ENCODE measurements at places on chromosomes 7 and 10.
A peak's percentile ranks its signal among the peaks of the same experiment; 100 is the strongest.

DNA sequence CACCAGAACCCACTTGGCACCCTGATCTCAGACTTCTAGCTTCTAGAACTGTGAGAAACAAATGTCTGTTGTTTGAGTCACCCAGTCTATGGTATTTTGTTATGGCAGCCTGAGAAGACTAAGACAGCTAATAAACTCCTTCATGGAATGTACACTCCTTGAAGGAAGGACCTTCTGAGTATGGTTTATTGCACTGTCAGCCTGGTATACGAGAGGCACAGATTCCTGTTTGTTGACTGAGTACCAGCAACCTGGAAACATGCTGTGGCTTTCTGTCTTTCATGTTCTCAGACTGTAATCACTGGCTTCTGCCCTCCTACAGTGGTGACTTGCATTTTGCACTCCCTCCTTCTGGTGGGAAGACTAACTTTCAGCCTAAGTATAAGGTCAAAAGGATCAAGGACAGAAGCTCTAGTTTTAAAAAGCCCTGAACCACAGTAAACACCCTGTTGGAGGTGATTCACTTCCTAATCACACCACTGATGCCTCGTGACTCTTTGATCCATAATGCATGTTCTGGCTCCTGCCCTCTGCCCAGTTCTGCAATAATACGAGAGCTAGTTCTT is 319.0 kb upstream of the NPSR1 start:
- no peak for DNase-seq

GRCh38 chr10:118045837-118046394 is 825 bp downstream of the RAB11FIP2 start:
- peak; percentile 5 for DNase-seq

- DNase-seq, result no peak
These were observed 713.5 kb downstream of the SORCS1 start for GRCh38 chr10:106450966-106451365.

- no peak for DNase-seq
These were observed 21.8 kb upstream of the AKR1B1 start for GRCh38 chr7:134480730-134481129.

DNA sequence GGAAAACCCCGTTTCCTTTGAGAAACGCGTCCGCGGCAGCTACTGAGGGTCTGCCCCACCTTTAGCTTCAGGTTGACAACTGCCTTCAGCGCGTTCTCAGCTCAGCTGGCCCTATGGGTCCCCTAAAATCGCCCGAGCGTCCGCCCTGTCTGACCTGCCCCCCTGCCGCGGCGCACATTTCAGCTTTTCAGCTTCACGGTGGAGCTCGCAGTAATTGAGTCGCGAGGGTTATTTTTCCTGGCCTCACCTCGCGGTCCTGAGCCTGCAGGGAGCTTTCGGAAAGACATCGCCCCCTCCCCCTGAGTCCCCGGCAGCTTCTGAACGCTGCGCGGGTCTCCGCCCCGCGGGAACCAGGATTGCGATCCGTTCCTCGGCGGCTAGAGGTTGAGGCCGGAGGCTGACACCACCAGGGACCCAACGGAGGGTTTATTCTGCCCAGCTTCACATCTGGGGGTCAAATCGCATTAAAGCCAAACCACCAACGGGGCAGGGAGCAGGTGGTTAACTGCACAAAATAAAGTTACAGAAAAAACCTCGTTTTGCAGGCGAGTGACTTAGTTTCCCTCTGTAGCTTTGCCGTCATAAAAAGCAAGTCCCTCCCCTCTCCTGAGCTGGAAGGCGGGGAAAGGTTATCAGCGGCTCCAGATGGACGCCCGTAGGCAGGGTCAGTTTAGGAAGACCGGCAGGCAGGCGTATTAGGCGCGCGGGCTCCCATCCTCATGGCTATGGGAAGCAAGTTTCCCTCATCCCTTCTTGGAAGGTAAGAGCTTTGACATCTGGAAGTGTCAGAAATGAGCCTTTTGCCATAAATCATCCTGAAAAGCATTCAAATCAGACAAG is 11.0 kb downstream of the TWIST1 start:
- DNase-seq, result no peak

GRCh38 chr7:2256306-2257045 is 14.4 kb downstream of the NUDT1 start:
- DNase-seq, result no peak

DNA sequence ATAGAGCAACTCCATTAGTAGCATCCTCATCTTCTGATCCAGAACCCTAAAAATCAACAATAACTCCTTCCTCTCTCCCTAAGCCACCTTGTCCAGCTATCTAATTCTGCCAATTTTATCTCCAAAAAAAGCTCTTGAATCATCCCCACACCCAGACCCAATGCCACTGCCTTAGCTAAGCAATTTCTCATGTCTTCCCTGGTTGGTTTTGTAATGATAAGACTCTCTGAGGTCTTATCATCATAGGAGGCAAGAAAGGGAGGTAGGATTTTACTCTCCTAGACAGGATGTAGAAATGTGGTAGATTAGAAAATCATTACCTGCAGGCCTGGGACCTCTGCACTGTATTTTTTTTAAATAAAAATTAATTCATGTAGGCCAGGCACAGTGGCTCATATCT is 283.5 kb upstream of the NEBL start:
- no peak for DNase-seq

DNA sequence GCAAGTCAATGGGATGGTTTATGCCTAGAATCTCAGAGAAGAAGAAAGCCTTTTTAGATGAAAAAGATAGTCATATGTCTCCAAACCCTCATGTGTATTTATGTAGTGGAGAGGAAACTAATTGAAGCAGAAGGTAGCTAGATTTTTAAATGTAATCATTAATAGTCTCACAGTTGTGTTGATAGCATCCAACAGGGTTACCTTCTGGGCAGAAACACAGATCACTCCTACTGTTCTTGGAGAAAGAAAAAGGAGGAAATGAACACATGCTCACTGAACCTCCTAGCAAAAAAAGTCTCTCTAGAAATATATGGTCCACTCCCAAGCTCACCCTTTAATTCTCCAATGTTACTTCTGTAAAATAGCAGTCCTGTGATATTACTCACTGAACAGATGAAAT is 777.2 kb upstream of the C7orf33 start:
- DNase-seq, result no peak

DNA sequence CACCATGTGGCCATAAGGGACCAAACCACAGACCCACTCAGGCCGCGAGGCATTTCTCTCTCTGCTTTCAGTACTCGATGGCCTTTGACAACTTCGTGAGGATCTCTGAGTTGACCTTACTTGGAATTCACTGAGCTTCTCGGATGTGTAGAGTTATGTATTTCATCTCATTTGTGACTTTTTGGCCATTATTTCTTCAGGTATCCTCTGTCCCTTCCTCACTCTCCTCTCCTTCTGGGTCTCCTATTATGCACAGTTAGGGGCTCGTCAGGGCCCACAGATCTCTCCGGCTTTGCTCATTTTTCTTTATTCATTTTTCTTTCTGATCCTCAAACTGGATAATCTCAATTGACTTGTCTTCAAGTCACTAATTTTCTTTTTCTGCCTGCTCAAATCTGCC is 16.6 kb upstream of the FOXL3 start:
- DNase-seq, result no peak

- DNase-seq, result peak; percentile 37
These were observed at the start of gene HSPA12A for GRCh38 chr10:116742367-116743265. Gene HSPA12A, minus strand, starts transcription at chr10:116742566. Its CDS starts 97 bp downstream, at chr10:116742469.

- DNase-seq, result no peak
These were observed 62.7 kb upstream of the CACUL1 start for GRCh38 chr10:118817328-118818068.

DNA sequence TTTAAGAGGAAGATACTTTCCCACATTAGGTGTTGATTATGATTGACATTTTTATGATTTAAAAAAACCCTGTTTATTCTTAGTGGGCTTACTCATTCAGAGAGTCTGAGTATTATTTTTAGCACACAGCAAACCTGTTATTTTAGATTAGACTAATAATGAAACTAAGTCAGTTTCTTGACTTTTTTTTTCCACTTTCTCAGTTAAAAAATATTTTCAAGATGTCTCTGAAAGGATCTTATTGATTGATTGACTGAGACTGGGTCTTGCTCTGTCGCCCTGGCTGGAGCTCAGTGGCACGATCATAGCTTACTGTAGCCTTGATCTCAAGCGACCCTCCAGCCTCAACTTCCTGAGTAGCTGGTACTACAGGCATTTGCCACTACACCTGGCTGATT is 20.4 kb upstream of the INPP5F start:
- DNase-seq, result no peak

- DNase-seq, result no peak
These were observed 61.3 kb upstream of the BICC1 start for GRCh38 chr10:58451193-58451889.

- DNase-seq, result no peak
These were observed 142.9 kb downstream of the SKAP2 start for GRCh38 chr7:26721450-26721849.

- no peak for DNase-seq
These were observed 153.3 kb downstream of the ELMO1 start for GRCh38 chr7:37295401-37295800.

DNA sequence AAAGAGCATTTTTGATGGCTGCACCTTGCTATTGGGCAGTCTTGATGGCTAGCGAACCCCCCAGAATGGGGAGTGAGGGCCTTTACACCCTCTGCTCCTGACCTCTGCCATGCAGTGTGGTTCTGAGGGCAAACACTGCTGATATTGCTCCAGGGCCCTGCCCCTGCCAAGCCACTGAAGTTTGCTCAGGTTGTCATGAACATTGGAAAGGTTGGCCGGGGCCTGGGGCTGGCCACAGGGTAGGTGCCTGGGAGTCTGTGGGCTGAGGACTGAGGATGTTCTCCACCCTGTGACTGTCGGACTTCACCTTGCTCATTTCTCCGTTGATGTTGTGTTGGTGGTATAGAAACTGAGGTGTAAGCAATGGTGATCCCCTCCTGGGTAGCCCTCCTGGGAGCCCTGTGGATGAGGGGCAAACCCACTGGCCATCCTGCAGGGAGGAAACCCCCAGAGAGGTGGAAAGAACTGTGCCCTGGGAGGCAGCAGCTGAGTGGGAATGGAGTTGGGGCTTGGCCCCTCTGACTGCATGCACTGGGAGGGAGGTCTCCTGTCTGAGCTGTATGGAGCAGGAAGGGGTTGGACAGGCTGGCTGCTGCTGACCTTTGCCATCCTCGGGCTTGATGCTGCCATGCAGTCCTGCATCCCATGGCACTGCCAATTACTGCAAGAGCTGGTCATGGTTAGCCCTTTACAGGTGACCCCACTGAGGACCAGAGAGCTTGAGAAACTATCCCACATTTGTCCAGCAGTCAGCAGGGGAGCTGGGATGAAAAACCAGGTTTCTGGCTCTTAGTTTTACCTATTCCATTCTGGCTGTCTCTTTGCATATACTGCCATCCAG is 77.1 kb downstream of the SH2D4B start:
- DNase-seq, result no peak

- DNase-seq, result no peak
These were observed 13.1 kb downstream of the PLAU start for GRCh38 chr10:73923935-73924598.

Data from CD4-positive, alpha-beta T cell treated with Interferon gamma for 1 hour (primary cell).